Right lobe of liver (tissue), 6 donors: ENCODE measurements at places on chromosomes 5 and 9. TPM values are rescaled to one million over a fixed set of nuclear protein-coding genes. Genes with fewer than 3 reads are reported as not detected.

ARSI gene
- total RNA-seq = 0.06 TPM

HSPB3 gene
- total RNA-seq = not detected

SPZ1 gene
- not detected for total RNA-seq

PCDHA10 gene
- total RNA-seq = 0.07 TPM

ARHGEF28 gene
- total RNA-seq = 6.4 TPM

LRRC19 gene
- total RNA-seq = 0.80 TPM

OR13F1 gene
- total RNA-seq = not detected

PDE4D gene
- 6.5 TPM for total RNA-seq

PROB1 gene
- total RNA-seq = 0.51 TPM

BARHL1 gene
- not detected for total RNA-seq

CCNB1 gene
- total RNA-seq = 1.9 TPM

ECSCR gene
- total RNA-seq = 2.0 TPM

FOXI1 gene
- total RNA-seq = not detected

STK32A gene
- not detected for total RNA-seq

NOXA1 gene
- 7.3 TPM for total RNA-seq

ST8SIA4 gene
- 1.2 TPM for total RNA-seq

GHR gene
- total RNA-seq = 68.6 TPM

GMCL2 gene
- not detected for total RNA-seq

CYSRT1 gene
- 0.81 TPM for total RNA-seq

CCDC152 gene
- 0.60 TPM for total RNA-seq

PCDHGA12 gene
- total RNA-seq = 1.3 TPM

GNA14 gene
- total RNA-seq = 3.5 TPM

ANKRD31 gene
- 0.15 TPM for total RNA-seq

ENC1 gene
- 4.5 TPM for total RNA-seq

STPG3 gene
- total RNA-seq = not detected

PCDHA2 gene
- not detected for total RNA-seq

IFNB1 gene
- total RNA-seq = not detected

CFAP157 gene
- total RNA-seq = not detected

ZNF483 gene
- 0.06 TPM for total RNA-seq

ZDHHC21 gene
- total RNA-seq = 4.7 TPM

PCAT7 gene
- 3.1 TPM for total RNA-seq

PCDHAC1 gene
- 0.86 TPM for total RNA-seq

GZMA gene
- total RNA-seq = 1.9 TPM

GFI1B gene
- total RNA-seq = not detected

TMEM252 gene
- total RNA-seq = 0.22 TPM

TJP2 gene
- 68.6 TPM for total RNA-seq

TEX48 gene
- total RNA-seq = not detected

ACOT12 gene
- 50.6 TPM for total RNA-seq

RBM22 gene
- 17.3 TPM for total RNA-seq

SPATA31C1 gene
- not detected for total RNA-seq

CYLC2 gene
- total RNA-seq = not detected

SLC6A3 gene
- total RNA-seq = not detected

STC2 gene
- total RNA-seq = 18.8 TPM

SMIM23 gene
- not detected for total RNA-seq

MAMDC2 gene
- 1.5 TPM for total RNA-seq

FOXD4 gene
- not detected for total RNA-seq

CDH18 gene
- total RNA-seq = not detected

CTNNAL1 gene
- 24.5 TPM for total RNA-seq

PLCXD3 gene
- 3.3 TPM for total RNA-seq

PHPT1 gene
- 57.5 TPM for total RNA-seq

PCDHA7 gene
- total RNA-seq = not detected

JADE2 gene
- 14.8 TPM for total RNA-seq

RASGRF2 gene
- total RNA-seq = 0.61 TPM

SLC36A3 gene
- total RNA-seq = not detected

MAP1B gene
- total RNA-seq = 5.8 TPM

SOX30 gene
- total RNA-seq = not detected

PCDHB2 gene
- not detected for total RNA-seq

AHRR gene
- 0.64 TPM for total RNA-seq
